ENCODE measurements at places on chromosomes 5 and 9. TPM values are rescaled to one million over a fixed set of nuclear protein-coding genes. Genes with fewer than 3 reads are reported as not detected.

- H3K4me3 ChIP-seq, result no peak overlapping the region
- H3K4me1 ChIP-seq, result no peaks in the 10 kb centered on the region
- H3K36me3 ChIP-seq, result peaks cover 17% of the 10 kb centered on the region
- no peak for DNase-seq
- peaks cover 29% of the 10 kb centered on the region for H3K27me3 ChIP-seq
These were observed 58.3 kb upstream of the TLX3 start for GRCh38 chr5:171250738-171251137.

POLR3G gene
- 5.8 TPM for total RNA-seq

PDGFRB gene
- 49.0 TPM for total RNA-seq

DNA sequence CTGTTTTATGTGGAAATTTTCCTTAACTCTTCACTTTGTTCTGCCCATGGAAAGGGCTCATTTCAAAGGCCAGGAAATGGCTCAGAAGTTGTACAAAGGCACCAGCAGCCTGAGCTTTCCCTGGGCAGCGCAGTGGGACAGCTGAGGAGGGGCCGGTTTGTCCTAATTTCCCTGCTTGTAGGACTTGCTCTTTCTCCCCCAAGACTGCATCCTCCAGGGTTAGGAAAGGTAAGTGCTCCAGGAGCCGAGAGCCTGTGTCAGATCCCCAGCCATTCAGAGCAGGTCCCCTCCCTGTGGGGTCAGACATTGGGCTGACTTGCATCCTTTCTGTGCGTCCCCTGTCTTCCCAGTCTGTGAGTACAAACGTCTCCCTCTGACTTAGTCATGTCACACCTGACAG lies 43.5 kb downstream of the AGXT2 start:
- H3K4me3 ChIP-seq, result no peak overlapping the region
- no peak overlapping the region for H3K27ac ChIP-seq

DNA sequence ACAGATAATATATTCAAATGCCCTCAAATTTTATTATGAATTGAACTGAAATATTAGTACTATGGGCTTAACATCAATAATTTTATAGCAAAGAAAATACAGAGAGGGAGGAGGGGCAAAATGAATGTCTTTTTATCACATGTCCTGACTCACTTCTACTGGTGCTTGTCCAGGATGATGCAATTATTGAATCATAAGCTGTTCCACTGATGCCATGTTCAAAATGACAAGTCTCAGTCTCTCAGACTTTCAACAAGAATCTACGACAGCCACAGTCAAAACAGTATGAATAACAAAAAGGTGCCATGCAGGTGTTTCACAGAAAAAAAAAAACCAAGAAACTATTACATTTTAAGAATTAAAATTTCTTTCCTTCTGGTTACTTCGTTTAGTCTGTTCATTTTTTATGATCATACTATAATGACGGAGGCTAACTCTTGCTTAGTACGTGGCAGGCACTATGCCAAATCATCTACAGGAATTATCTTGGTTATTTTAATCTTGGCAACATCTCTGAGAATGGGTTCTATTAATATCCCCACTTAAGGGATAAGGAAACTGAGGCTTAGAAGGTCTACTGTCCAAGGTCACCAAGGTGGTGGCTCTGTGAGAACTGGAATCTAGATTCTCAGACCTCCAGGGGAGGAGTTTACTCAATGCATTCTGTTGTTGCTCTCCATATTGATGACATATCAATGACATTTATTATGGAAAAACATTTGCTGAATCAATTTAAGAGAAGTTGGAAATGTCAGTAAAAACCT lies 61.5 kb downstream of the NR3C1 start:
- peaks cover 18% of the 10 kb centered on the region for H3K4me1 ChIP-seq
- H3K27me3 ChIP-seq, result no peaks in the 10 kb centered on the region
- peaks cover 34% of the 10 kb centered on the region for H3K36me3 ChIP-seq
- no peak overlapping the region for H3K27ac ChIP-seq
- DNase-seq, result no peak

GGTA1 gene
- total RNA-seq, result not detected

DNA sequence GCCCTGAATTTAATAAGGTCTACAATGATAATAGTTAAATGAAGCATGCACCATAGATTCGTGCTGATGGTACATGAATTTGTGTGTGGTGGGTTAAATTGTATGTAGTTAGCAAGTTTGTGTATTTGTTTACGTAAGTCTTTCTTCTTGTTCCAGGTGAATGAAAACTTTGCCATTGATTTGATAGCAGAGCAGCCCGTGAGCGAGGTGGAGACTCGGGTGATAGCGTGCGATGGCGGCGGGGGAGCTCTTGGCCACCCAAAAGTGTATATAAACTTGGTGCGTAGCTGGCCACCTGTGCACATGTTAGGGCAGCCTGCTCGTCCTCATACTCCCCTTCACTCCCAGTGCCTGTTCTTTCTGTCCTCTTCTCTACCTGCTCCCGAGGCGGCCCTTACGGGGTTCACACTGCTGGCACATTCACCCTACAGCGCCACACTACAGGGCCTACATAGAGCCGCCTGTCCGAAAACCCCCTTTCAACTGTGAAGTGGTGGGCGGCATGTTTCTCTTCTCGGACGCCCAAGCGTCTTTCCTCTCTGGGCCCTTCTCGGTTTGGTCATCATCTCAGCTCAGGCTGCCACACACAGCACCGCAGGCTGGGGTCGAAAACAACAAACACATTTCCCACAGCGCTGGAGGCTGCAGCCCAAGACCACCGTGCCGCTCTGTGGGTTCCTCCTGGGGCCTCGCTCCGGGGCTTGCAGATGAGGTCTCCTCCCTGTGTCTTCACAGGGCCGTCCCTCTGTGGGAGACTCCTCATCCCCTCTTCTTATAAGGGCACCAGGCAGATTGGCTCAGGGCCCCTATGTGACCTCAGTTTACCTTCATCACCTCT lies 13.2 kb downstream of the NDUFS6 start:
- peaks cover 5% of the 10 kb centered on the region for H3K4me1 ChIP-seq
- no peaks in the 10 kb centered on the region for H3K27me3 ChIP-seq
- no peak for DNase-seq
- H3K4me3 ChIP-seq, result no peak overlapping the region
- H3K27ac ChIP-seq, result no peak overlapping the region

DNA sequence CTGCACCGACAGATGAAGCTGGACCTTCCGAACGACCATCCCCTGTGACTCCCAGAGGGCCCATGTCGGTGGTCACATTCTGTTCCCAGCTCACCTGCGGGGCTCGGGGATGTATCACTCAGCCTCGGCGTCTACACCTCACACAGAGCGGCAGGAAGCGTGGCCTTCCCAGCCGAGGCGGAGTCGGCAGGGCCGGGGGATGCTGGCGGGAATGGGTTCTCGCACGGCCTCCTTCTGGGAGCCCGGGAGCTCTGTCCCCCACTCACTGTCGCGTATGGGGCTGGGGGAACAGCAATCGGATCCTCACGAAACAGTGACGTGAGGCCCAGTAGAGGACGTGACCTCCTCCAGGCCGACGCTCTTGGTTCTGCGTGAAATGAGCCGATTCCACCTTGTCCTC lies 20.4 kb downstream of the NACC2 start:
- H3K27ac ChIP-seq, result no peak overlapping the region
- no peak for DNase-seq
- no peak overlapping the region for H3K4me3 ChIP-seq
- peaks cover 7% of the 10 kb centered on the region for H3K27me3 ChIP-seq

GAPT gene
- not detected for total RNA-seq

DNA sequence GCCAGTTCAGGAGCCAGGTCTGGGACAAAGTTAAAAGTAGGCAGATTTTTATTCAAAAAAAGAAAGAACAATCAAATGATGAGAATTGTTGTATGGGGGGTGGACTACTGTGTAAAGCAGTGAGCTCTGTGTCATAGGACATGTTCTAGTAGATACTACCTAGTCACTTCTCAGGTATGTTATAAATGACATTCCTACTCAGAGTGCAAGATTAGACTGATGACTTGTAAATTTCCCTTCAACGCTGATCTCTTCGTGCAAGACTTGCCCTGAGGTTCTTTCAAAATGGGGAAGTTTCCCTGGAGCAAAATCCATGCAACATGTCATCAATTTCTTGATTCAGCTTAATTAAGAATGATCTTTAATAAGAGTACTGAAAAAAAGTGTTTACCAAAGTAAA lies 175.1 kb downstream of the RORB start:
- H3K4me3 ChIP-seq, result no peak overlapping the region
- H3K36me3 ChIP-seq, result no peaks in the 10 kb centered on the region
- H3K4me1 ChIP-seq, result no peaks in the 10 kb centered on the region
- no peak for DNase-seq

GRCh38 chr5:58542709-58543108 lies 40.2 kb upstream of the RAB3C start:
- no peak for DNase-seq
- H3K27me3 ChIP-seq, result no peaks in the 10 kb centered on the region
- H3K4me3 ChIP-seq, result no peak overlapping the region
- no peaks in the 10 kb centered on the region for H3K36me3 ChIP-seq
- H3K27ac ChIP-seq, result no peak overlapping the region

DNA sequence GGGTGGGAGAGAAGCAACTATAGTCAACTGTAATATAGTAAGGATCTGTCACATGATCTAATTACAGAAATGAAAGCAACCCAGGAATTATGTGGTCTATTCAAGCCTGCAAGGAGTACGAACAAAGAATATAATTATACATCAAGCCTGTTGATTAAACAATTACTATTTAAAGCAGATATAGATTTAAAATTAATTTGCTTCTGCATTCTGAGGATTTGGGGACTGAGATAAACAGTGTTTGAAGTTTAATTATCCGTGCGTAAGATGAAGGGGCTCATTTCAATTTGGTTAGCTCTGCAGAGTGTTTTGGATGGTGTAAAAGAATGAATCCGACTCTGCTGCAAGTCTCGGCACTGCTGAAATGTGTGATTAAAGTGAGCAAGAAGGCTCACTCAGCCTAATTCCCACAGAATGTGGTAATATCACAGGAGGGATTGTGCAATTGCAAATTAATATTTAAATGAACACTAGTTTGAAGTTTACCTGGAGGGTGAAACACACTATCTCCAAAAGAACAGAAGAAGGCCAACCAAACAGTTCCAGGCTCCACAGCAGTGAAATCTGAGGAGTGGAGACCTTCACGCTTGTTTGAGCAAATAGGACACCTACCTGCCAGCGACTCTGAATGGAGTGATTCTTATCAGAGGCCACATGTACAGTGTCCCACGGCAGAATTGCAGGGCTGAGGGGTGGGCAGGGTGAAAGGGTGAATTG lies 420.6 kb upstream of the SLC30A5 start:
- DNase-seq, result no peak
- no peaks in the 10 kb centered on the region for H3K36me3 ChIP-seq
- no peaks in the 10 kb centered on the region for H3K4me1 ChIP-seq
- no peak overlapping the region for H3K27ac ChIP-seq

DNA sequence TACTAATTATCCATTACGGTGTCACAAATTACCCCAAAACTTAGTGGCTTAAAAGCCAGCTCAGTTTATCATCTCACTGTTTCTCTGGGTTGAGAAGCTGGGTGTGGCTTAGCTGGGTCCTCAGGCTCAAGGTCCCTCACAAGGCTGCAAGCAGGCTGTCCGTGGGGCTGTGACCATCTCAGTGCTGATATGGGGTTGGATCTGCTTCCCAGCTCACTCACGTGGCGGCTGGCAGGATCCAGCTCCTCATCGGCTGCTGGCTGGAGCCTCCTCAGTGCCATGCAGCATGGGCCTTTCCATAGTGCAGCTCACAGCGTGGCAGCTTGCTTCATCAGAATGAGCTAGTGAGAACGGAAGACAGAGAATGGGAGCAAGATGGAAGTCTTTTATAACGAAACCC lies 128.5 kb upstream of the CPEB4 start:
- no peak overlapping the region for H3K27ac ChIP-seq
- H3K4me3 ChIP-seq, result no peak overlapping the region
- no peaks in the 10 kb centered on the region for H3K4me1 ChIP-seq

DNA sequence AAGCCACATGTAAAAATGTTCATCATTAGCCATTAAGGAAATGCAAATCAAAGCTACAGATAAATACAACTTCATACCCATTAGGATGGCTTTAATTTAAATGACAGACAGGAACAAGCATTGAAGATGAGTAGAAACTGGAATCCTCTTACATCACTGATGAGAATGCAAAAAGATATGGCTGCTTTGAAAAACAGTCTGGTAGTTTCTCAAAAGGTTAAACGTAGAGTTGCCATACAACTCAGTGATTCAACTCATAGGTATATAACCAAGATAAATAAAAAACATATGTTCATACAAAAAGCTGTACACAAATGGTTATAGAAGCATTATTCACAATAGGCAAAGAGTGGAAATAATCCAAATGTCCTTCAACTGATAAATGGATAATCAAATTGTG lies 228.8 kb upstream of the ZNF462 start:
- DNase-seq, result no peak
- no peak overlapping the region for H3K27ac ChIP-seq
- no peaks in the 10 kb centered on the region for H3K36me3 ChIP-seq
- H3K4me1 ChIP-seq, result no peaks in the 10 kb centered on the region

DNA sequence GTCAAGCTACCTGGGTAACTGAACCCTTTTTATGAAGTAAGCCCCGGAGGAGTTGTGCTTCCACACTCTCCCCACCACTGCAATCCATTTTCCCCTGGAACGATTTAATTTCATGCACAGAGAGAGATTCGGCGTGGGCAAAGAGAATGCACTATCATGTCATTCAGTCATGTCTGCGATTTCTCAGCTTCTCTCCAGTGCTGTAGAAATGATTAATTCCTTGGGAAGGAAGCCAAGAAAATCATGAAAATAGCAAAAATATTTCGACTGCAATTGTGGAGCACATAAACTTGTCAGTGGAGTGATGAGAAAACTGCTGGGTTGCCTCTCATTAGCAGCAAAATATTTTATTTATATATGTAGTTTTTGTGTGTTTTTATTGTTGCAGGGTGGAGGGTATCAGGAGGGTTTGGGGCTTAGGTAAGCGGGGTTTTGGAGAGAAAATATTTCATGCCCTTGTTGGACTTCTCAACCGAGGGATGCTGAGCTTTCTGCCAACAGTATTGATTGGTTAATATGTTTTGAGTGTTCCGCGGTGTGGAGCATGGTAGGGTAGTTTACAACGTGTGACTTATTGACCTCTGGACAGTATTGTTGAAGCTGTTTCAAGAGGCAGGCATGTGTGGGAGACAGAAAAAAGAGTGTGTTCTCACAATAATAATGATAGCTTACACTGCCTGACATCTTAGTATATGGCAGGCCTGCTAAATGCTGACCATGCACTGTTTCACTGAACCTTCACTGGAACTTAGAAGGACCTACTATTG lies 69.3 kb downstream of the SGCD start:
- DNase-seq, result no peak
- no peaks in the 10 kb centered on the region for H3K27me3 ChIP-seq
- H3K4me3 ChIP-seq, result no peak overlapping the region
- no peak overlapping the region for H3K27ac ChIP-seq

- no peak overlapping the region for H3K4me3 ChIP-seq
- H3K27ac ChIP-seq, result no peak overlapping the region
- no peaks in the 10 kb centered on the region for H3K4me1 ChIP-seq
These were observed 265.5 kb downstream of the NDUFS4 start for GRCh38 chr5:53825926-53826325.

DNA sequence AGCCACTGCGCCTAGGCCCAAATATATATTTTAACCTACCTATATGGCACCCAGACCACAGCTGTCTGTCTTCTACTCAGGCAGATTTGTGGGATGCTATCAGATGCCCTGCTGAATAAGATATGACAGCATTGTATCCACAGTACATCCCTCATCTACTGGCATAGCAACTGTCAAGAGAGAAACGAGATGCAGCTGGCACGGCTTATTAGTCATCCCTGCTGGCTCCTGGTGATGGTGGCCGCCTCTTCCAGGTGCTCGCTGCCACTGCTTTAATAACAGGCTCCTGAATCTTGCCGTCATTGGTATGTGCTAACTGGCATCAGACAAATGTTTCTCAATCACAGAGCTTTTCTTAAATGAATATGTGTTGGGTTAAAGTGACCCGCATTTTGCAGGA lies 34.0 kb downstream of the B4GALT1 start:
- no peak overlapping the region for H3K4me3 ChIP-seq
- no peak for DNase-seq
- peaks cover 37% of the 10 kb centered on the region for H3K36me3 ChIP-seq
- H3K27me3 ChIP-seq, result no peaks in the 10 kb centered on the region
- no peak overlapping the region for H3K27ac ChIP-seq
- H3K4me1 ChIP-seq, result peaks cover 54% of the 10 kb centered on the region

All from activated CD8-positive, alpha-beta T cell treated with anti-CD3 and anti-CD28 coated beads, Interleukin-2, amount 10 ng/mL, durations not matched to agents 7 days and 5 days (primary cell).